Stromal cell of bone marrow (primary cell): ENCODE measurements at places on chromosomes 16 and 17.

GRCh38 chr17:49646391-49647255 lies 31.3 kb downstream of the SPOP start:
- DNase-seq: peak; percentile 36

DNA sequence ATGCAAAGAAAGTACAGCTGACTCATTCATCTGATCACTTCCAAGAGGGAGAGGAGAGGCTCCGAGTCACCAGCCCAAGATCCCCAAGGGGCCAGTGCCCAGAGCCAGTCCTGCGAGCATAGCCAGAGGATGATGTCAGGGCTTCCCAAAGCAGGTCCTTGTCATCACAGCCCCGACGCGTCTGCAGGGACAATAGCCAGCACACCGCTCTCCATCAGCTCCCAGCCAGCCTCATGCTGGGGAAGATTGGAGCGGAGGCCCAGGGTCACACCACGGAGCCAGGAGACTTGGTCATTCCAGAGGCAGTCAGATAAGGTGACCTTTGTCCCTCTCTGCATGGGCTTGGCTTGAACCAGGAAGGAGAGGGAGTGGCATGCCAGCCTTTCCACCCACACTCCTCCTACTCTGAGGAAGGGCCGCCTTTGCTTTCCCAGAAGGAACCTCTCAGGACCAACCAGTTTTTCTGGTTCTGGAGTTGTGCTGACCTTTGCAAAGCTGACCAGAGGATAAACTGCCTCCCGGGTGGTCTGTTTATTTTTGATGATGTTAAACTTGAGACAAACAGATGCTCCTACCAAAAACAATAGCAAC lies 58.3 kb upstream of the ARHGAP44 start:
- peak; percentile 32 for DNase-seq

DNA sequence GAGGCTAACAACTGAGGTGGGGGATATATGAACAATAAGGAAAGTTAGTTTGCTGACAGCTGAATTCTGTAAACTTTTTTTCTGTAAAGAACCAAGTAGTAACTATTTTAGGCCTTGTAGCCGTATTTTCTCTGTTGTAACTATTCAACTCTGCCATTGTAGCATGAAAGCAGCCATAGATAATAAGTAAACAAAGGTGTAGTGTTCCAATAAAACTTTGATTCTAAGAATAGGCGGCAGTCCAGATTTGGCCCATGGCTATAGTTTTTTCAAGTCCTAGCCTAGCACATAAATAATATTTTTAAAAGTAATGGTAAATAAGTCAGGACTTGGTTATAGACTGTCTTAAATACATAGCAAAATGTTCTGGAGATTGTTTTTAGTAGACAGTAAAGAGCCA lies 142.0 kb downstream of the STXBP4 start:
- DNase-seq: no peak

GRCh38 chr16:2190659-2191445 lies 5.6 kb downstream of the CASKIN1 start:
- DNase-seq: no peak

DNA sequence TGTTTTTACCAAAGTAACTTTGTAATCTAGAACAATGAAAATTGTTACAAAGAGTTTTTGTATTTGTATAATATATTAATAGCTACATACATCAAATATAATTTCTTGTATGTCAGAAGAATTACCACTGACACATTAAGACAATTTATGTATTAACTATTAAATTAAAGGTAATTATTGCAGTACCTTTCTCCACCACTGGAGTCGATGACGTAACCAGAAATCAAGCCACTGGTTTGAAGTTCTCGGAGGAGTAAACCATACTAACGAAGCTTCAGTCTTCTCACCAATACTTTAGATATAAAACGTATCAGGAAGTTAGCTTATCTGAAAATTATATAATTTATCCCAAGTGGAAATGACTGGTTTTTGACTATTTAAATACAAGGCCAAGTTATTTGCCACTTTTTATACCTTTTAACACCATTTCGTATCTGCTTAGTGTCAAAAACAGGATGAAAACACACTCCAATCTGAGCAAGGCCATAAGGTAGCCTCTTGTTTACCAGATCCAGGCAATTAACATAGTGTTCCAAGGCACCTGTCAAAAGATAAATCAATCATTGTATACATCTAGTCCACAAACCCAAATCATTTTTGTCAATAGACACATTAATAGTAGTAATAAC lies 4.3 kb downstream of the POLG2 start:
- DNase-seq: no peak

GRCh38 chr16:83826146-83826913 lies 18.6 kb downstream of the HSBP1 start:
- DNase-seq: peak; percentile 69

GRCh38 chr16:57544124-57544653 lies 1.7 kb downstream of the ADGRG5 start:
- DNase-seq: no peak
